ENCODE measurements at places on chromosomes 11 and 22.

DNA sequence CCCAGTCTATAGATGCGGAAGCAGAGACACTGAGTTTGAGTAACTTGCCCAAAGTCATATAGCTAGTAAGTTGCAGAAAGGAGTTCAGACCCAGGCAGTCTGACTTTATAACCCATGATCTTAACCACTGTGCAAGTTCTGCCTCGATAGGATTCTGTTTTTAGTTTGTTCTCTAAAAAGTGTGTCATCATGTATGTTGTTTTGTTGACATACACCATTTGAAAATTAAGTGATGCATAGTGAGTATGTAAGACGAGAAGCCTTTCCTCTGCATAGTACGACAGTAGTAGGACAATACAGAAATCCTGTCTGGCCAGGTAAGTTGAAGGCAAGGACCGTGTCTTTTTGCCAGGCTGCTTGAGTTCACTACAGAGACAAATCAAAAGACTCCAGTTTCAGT lies 3.3 kb downstream of the ZC3H12C start:
- no peak for DNase-seq

DNA sequence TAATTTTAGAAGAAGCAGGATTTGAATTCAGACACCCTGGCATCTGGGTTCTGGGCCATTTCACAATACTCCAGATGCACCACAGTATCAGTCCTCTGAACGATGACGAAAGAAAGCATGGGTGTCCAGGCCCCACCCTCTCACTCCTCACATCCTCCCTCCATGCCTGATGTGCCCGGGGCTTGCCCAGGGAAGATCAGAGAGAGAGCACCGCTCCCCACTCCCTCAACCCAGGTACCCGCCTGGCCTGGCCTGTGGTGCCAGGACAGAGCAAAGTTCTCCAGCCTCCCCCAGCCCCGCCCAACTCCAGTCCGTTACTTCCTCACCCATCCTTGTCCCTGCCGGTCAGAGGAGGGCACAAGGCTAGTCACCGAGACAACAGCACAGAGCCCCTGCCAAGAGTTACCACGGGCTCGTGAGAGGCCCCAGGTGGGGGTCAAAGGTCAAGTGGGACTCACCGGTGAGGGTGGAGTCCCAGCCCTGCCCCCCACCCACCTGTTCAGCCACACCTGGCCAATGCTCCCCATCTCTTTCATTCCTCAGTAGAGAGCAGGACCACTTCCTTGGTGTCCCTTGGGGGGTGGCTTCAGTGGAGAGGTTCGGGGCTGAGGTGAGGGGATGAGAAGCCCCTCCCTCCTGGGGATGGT lies 8.1 kb downstream of the BCL9L start:
- no peak for DNase-seq

GRCh38 chr22:42743501-42743991 lies 22.9 kb upstream of the A4GALT start:
- no peak for DNase-seq

- no peak for DNase-seq
Observed at GRCh38 chr11:130737866-130738431, 178.3 kb downstream of the SNX19 start.

- no peak for DNase-seq
Observed at GRCh38 chr11:40095446-40095845, 1364.0 kb downstream of the LRRC4C start.

- DNase-seq: no peak
Observed at GRCh38 chr22:41050883-41051282, 41.5 kb upstream of the EP300 start.

GRCh38 chr22:27106985-27107384 lies 449.6 kb downstream of the MIAT start:
- DNase-seq: no peak

DNA sequence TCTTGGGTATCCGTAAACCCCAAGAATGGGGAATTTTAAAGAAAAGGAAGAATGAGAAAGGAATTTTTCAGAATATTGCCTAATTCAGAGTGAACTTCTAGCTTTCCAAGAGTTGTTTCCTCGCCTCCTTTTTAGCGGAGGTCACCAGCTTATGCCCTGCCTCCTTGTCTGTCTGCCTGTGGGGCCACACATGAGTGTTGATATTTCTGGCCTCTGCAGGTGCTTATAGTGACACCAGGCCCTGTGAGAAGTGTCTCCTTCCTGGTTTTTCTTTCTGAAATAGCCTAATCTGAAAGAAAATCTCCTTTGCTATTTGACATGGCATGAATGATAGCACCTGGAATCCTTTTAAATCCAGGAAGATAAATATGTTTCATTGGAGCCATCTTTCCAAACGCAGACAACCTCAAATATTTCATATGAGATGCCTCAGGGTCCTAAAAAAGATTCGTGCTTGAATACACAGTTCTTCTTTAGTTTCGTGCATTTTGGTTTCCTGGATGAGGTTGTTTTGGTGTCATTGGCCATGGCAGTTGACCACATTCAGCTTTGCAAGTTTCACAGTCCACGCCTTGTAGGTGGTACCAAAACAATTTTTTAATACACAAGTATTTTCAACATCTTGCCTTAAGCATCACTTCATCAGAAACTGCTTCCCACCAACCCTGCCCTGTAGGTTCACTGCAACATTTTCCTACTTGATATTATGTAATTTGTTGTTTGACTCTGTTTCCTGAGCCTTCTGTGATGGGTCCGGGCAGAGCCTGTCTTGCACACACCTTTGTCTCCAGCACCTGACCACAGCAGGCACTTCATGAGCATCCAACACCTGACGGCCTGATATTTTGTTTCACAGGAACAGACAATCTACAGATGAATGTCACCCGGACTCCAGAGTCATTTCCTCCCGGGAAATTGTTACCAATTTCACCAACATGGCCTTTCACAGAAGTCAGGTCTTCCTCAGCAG lies 159.4 kb downstream of the C11orf91 start:
- no peak for DNase-seq

DNA sequence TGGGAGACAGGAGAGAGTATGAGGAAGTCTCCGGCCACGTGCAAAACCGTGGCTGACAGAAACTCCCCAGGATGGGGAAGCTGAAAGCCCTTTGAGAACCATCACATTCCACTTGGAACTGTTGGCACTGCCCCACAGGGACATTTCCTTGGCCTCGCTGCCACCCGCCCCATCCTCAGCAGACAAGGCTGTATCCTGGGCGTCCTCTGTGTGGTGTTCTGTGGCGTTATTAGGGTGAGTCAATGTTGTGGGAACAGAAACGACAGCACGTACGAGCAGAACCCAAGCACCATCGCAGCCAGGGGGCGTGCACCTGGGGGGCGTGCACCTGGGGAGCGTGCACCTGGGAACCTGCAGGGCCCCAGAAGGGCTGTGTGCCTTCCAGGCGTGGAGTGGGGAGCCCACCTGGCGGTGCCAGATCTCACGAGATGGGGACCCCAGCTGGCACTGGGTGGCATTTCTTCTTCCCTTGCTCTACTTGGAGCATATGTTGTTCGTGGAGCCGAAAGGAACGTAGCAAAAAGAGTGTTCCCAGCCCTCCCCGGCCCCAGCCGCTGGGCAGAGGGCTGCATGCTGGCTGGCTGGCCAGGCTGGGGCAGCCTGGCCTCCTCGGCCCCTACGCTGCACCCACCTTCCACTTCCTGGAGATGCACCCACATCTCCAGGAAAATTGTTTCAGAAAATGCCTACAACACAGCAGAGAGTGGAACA lies 35.4 kb downstream of the NFAM1 start:
- no peak for DNase-seq

- DNase-seq: no peak
Observed at GRCh38 chr11:67117672-67118180, 1.3 kb upstream of the KDM2A start.

GRCh38 chr11:72037554-72038311 lies 39.0 kb downstream of the IL18BP start:
- no peak for DNase-seq

- DNase-seq: no peak
Observed at GRCh38 chr22:50253941-50254340, 2.9 kb upstream of the HDAC10 start.

DNA sequence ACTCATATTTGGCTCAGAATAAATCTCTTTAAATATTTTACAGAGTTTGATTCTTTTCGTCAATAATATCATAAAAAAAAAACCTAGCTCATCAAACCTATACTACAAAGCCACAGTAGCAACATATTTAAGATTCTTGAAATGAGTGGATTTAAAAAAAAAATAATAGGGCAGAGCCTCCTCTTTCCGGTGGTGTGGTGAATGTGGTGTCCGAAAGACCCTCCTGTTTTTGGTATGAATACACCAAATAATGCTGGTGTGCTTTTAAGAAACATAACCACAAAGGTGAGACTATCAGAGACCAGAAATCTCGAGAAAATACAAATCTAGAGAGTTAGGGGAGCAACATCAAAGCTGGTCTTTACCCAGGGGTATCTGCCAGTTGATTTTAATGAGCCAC lies 342.6 kb downstream of the TBC1D22A start:
- DNase-seq: no peak

GRCh38 chr22:39247361-39247760 lies 2.6 kb upstream of the PDGFB start:
- DNase-seq: no peak

DNA sequence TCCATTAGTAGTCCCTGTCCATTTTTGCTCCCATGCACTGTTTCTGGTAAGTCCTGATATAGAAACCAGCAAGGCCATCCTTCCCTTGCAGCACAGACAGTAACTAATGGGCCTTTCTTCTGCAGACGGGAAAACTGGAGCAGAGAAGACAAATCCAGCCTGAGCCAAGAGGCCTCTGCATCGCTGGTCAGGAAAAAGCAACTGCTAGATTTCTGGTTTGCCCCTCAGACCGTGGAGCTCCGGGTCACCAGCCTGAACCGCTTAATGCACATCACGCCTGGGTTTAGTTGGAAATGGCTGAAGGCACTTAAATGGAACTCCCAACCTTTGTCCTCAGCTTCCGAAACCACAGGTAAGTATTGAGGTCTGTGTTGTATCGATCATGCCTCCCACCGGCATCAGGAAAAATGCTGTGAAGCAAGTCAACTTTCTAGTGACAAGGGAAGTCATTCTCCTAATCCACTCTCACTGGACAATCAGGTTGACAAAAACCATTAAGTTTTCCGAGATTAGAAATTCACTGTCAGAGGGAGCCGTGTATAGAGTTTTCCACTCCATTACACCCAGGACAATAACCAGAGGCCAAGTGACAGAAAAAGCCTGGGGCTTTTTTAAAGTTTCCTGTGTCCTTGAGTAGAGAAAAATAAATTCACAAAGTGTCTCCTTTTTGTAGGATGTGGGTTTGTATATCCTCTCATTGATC lies 14.8 kb upstream of the LMO2 start:
- no peak for DNase-seq
